ENCODE measurements at places on chromosomes 7 and 10.

GRCh38 chr10:20682782-20683181 lies 214.3 kb downstream of the NEBL start:
- DNase-seq: no peak

DNA sequence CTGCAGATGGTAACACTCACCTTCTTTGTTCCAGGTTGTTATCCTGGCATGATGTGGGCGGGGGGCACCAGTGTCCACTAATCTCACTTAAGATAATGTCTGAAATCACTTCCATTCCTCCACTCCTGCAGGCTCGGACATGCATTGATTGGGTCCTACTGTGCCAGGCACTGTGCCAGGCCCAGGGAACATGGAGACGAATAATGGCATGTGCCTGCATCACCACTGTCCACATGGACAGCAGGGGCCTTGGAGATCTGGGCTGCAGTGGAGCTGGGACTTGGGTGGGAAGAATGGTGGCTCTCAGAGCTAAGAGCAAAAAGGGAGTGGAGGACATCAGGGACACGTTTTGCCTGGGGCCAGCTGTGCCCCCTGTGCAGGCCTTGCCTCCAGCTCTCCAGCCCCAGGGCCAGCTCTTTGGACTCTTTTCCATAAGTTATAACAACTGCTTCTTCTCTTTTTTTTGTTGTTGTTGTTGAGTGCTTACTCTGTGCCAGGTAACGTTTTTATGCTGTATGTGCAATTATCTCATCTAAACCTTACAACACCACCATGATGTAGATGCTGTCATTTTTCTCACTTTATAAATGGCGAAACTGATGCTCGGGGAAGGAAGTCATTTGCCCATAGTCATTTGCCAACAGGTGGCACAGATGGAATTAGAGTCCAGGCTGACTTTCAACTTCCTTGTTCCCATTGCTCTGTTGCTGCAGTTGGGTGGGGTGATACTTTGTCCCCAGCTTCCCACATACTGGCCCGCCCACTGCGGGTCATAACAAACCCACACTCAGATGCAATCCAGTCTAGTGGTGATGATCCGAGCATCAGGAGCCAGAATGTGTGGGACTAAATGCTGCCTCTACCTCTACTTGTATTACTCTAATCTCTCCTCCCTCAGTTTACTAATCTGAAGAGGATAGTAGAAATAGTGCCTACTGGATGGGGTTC lies 19.1 kb downstream of the PLPP4 start:
- no peak for DNase-seq

DNA sequence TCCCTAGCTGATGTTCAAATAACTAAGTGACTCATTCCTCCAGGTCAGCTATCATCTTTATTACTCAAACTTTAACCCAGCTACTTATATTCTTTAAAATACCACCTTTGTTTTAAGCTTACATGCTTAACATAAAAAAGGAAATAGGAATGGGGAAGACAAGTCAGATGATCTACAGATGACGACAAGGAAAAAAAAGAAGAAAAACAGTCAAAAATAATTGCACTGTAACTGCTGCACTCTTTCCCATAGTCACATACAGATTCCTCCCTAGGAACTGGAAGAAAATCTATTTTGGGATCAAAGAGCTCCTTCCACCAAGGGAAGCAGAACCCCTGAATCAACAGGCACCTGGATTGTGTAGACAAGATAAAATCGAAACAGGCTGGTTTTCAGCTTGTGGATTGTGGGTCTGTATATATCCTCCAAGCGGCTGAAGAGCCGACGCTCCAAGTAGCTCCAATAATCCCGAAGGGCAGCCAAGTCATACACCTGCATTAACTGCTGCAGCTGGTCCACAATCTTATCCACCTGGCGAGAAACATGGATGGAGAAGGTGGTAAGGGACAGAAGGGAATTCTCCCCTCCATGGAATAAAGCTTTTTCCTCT lies 2.0 kb downstream of the WDR91 start:
- DNase-seq: no peak

DNA sequence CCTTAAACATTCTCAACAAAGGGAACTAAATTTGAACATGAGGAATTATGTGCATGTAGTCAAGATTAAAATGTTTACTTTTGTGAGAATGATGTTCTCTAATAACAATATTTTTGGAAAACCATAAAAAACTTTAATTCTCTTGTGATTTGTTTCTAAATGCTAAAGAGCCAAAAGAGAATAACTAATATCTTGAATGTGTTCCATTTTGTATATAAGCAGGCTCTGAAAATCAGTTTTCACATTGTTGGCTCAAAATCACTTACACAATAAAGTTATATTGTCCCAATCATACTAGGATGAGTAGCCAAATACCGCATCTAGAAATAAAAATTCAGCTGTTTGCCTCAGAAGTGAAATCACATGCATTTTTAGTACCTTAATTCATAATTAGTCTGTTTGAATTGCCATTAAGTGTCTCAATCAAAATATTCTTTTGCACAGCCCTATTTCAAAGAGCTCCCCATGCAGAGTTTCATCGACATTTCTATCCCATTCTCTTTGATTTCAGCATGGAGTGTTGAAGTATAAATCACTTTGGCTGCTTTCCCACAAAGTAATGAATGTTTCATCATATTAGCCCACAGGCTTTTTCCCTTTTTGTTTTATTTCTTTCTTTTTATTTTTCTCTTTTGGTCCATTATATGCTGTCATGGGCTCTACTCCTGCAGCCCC lies 420.3 kb upstream of the POM121L12 start:
- DNase-seq: no peak

GRCh38 chr10:63209705-63210104 lies 76.6 kb downstream of the NRBF2 start:
- DNase-seq: no peak

DNA sequence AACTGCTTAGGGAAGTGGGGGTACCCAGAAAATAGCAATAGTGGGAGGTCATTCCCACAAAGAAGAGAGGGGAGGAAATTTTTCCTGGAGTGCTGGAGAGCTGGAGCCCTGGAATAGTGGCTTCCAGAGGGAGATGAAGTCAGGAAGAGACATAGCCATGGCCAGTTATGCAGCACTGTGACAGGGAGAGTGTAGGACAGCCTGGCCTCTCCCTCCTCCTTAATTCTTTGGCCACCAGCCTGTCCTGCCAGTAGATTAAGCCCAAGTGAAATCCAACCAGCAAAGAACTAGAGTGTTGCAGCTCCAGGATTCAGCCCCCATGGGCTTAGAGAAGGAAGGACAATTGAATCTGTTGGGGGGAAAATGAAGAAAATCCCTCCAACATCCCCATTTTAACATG lies 130.5 kb downstream of the HDAC9 start:
- DNase-seq: no peak

DNA sequence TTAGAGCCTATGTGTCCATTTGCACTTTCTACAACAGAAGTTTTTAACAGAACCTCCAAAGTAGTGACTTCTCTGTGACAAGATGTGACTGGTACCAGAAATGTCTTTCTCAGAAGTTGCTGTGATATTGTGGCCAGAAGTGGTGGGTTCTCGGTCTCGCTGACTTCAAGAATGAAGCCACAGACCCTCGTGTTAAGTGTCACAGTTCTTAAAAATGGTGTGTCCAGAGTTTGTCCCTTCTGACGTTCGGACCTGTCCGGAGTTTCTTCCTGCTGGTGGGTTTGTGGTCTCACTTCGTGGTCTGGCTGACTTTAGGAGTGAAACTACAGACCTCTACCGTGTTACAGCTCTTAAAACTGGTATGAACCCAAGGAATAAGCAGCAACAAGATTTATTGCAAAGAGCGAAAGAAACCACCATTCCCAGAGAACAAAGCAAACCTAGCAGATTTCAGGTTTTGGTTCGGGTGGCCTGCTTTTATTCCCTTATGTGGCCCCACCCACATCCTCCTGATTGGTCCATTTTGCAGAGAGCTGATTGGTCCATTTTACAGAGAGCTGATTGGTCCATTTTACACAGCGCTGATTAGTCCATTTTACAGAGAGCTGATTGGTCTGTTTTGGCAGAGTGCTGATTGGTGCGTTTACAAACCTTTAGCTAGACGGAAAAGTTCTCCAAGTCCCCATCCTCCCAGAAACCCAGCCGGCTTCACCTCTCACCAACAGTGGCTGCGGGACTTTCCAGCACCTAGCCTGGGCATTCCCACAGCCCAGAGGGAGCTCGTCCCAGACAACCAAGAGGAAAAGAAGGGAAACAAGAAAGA lies 3.0 kb downstream of the ITPRID1 start:
- DNase-seq: no peak

GRCh38 chr10:50809596-50809995 lies 69.9 kb downstream of the ASAH2B start:
- no peak for DNase-seq

DNA sequence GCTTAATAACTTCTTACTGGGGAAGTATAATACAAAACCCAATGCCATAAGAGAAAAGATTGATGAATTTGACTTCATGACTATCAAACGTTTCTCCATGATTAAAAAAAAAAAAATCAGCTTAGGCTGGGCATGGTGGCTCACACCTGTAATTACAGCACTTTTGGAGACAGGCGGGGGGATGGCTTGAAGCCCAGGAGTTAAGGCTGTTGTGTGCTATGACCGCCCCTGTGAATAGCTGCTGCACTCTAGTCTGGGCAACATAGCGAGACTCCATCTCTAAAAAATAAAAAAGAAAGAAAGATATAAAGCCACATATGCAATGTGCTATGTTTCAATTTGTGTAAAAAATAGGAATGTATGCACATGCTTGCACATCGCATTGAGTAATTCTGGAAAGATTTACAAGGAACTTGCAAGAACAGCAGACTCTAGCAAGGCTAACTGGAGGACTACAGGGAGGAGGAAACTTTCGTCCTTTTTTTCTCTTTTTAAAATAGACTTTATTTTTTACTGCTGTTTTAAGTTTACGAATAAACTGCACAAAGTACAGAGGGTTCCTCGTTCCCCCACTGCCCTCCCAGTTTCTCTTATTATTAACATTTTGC lies 10.3 kb upstream of the RARRES2 start:
- DNase-seq: no peak

DNA sequence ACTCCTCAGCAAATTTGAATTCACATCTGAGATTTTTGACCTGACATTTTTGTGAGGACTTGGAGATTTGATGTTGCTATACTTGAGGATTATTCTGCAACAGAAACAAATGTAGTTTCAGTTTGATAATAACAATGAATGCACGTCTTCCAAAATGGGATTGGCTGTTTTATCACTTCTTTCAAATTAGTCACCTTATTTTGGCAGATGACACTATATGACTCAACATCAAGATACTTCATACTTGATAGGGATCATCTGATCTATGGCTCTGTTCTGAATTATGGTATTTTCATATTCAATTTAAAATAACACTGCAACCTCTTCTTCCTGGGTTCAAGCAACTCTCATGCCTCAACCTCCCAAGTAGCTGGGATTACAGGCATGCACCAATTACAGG lies 24.2 kb downstream of the ARL5B start:
- no peak for DNase-seq

- no peak for DNase-seq
These were observed 4.1 kb downstream of the PRSS2 start for GRCh38 chr7:142774826-142775225.

DNA sequence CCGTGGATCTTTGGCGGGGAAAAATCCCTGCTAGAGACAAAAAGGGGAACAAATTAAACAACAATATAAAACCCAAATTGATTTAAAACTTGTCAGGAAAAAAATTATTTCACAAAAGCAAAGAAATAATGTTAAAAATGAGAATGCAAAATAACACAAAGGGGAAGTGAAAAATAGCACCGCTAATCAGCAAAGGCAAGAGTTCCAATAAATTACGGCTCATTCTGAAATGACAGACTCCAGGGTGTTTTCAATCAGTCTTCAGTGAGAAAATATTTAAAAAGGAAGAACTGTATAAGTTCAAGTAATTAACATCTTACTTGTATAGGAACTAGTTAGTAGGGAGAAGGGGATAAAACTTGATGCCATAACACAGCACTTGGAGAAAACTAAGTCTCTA lies 336.8 kb downstream of the LRRTM3 start:
- no peak for DNase-seq

Data from iPS DF 19.7 (cell line).